ENCODE measurements at places on chromosomes 3 and 15.

GRCh38 chr15:74906067-74906449, 593 bp downstream of the FAM219B start:
- DNase-seq = no peak

DNA sequence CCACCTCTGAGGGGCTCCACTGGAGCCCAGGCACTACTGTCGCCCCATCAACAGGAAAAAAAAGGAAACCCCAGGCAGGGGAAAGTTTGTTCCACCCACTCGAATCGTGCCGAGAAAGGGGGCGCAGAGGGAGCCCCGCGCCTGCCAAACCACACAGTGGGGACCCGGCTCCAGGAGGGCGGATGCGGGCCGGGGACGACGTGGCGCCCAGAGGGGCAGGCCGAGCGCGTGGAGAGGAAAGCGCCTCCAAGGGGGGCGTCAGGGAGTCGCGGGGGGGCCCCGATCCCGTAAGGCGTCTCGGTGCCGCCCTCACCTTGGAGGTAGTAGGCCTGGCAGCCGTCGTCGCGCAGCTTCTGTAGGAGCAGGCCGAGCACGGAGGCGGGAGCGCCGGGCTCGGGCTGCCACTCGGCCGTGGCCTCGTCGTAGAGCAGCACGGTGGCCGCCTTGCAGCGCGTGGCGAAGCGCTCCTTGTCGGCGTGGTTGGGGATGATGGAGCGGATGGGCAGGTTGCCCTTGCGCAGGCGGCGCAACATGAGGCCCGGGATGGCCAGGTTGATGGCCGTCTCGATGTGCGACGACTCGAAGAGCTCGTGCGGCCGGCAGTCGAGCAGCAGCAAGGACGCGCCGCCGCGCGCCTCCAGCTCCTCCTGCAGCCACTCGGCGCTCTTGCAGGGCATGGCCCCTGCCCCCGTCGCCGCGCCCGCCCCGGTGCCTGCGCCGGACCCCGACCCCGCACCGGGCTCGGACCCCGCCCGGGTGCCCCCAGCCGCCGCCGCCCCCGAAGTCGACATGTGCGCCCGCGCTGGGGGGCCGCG, 627 bp downstream of the DUSP7 start:
- no peak for DNase-seq

GRCh38 chr15:37125143-37125542, 24.8 kb upstream of the MEIS2 start:
- DNase-seq = peak; percentile 38

DNA sequence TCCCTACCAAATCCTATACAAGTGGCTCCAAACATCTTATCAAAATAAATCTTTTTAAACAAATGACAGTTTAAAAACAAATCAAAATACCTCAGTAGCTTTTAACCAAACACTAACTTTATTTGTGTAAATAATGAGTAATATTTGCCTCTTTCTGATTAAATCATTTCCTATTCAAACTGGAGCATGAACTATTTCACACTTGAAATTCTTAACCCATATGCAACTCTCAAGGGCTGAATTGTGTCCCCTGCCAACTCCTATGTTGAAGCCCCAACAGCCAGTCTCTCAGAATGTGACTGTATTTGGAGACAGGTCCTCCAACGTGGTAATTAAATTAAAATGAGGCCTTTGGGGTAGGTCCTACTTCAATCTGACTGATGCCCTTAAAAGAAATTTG, 55.9 kb upstream of the MCTP2 start:
- DNase-seq = no peak

- no peak for DNase-seq
Measured at GRCh38 chr3:194125442-194125841, 10.5 kb upstream of the HES1 start.

GRCh38 chr3:142664819-142665218, 59.0 kb upstream of the TRPC1 start:
- DNase-seq = no peak

- DNase-seq = no peak
Measured at GRCh38 chr15:101498717-101499480, 9.4 kb upstream of the PCSK6 start.

GRCh38 chr3:150710097-150710496, 6.4 kb upstream of the ERICH6 start:
- DNase-seq = no peak
